ENCODE measurements at places on chromosomes 4 and X.

GRCh38 chr4:100306018-100306417 lies 115.8 kb upstream of the DDIT4L start:
- no peak for DNase-seq

DNA sequence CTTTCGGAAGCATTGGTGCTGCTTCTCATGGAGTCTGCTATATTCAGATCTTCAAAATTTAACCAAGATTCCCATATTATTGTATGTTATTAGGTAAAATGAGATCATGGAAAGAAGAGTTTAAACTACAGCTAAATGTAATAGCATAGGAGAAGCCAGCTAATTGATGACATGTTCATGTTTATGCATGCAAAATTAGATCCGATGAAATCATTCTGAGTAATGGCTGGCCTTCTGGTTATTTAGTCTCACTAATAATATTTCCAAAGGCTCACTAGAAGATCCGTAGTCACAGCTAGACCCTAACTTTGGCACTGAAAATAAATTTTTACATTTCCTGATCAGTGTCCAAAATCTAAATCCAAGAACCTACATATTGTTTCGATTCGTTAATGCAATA lies 19.8 kb upstream of the PHKA2 start:
- no peak for DNase-seq

DNA sequence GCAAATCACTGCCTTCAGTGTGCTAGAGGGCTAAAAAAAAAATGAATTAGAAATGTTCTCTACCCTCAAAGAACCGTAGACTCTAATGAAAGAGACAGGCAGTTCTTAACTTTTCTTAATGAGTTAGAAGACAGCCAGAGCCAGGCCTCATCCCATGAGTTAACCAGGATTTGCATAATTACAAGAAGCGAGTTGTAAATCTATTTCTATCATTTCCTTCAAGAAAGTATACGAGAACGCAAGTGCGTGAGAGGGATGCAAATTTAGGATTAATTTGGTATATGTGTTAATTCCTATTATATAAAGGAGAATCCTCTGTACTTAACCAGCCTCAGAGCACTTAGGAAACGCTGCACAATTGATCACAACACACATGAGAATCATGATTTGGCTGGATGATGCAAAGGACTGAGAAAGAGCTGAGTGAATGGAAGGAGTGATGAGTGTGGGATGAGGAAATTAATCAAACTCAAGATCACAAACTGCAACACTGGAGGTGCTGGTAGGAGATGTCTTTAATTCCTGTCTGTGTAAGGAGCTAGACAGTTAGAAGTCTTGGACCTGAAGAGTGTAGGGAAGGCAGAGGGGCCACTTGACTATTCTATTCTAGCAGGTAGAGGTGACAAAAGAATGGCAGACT lies 157.2 kb downstream of the ATP10D start:
- DNase-seq: no peak

DNA sequence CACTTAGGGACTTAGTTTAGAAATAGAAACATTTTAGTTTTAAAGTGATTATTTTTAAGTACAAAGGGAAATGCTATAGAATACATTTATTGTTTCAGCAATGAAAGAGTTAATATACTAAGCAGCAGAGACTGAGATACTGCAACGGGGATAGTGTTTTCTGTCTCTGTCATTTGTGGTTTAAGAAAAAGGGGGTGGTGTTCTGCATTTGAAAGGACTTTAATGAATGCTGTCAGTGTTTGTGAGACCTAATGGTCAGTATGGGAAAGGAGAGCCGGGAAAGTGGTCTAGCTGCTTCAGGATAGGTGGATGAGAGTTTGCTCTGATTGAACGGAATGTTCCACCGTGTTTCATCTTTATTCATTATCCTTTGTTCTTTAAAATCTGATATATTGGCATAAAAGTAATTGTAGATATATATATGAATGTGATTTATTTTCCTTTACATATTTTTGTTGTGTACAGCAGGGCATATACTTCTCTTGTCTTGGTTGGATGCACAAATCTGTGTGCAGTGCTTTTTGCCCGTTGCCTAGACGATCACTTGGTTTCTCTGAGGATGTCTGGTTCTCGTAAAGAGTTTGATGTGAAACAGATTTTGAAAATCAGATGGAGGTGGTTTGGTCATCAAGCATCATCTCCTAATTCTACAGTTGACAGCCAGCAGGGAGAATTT lies at the start of gene KLHL5:
Gene KLHL5 (plus strand): TSS at position 139 of the 676 bp plus-strand sequence. CDS start 421 bp downstream, at position 560.
- DNase-seq: no peak

GRCh38 chr4:141884070-141884469 lies 247.7 kb downstream of the IL15 start:
- no peak for DNase-seq

- no peak for DNase-seq
Measured at GRCh38 chrX:9374555-9374954, 90.3 kb upstream of the TBL1X start.

- DNase-seq: no peak
Measured at GRCh38 chr4:107950746-107951540, 19.6 kb downstream of the CYP2U1 start.

DNA sequence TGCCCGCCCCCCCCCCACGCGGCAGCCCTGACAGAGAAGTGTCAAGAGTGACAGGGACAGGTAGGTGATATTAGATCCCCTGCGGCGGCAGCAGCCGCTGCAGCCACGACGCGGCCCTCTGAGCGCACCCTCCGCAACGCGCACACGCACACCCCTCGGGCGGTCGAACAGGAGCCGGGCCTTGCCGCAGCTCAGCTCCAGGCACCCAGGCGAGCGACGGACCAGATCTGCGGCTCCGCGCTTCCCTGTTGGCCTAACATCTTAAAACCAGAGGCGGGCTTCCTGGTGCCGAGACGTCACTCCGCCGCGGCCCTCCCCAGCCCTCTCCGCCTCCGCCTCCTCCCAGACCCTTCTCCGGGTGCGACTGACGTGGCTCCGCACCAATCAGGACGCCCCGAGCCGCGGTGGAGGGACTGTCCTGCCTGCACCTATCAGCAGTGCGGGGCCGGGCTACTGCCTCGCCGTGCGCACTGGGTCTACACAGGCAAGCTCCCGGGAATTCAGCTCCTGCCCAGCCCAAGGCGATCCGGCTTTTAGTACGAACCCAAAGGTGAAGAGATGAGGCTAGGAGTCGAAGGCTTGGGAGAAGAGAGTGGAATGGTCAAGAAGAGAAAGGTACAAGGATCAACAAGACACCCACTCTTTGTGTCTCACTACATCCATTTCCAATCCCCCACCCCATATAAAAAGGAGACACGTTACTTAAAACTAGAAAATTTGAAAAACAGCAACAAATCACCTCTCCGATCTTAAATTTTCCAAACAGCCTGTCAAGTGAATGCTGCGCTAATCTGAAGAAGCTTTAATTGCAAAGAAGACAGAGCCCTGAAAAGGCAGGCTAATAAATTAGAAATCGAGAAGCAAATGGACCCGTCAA lies at the start of gene PITX2:
Gene PITX2 (minus strand): TSS at position 237 of the 877 bp plus-strand sequence. CDS start 617 bp downstream, outside the sequence.
- DNase-seq: no peak

- no peak for DNase-seq
Measured at GRCh38 chr4:113397114-113397701, 347.8 kb downstream of the ANK2 start.

GRCh38 chr4:100746141-100746739 lies 228.4 kb upstream of the EMCN start:
- no peak for DNase-seq

DNA sequence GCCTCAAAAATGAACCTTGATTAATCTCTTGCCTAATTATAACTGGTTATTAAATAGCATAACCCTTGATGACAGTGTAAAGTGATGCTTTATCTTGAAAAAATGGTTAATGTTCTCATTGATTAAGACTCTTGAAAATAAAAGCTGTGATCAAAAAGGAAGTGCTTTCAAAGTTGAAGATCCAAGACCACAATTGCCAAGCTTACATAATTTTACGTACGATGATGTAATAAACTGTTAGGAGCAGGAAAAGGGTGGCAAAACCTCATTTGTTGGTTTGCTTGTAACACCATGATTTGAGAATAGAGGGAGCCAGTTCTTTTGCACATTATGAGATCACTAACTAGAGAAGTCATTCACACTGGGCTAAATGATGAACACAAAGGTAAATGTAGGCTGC lies 322.2 kb downstream of the ADGRL3 start:
- no peak for DNase-seq

DNA sequence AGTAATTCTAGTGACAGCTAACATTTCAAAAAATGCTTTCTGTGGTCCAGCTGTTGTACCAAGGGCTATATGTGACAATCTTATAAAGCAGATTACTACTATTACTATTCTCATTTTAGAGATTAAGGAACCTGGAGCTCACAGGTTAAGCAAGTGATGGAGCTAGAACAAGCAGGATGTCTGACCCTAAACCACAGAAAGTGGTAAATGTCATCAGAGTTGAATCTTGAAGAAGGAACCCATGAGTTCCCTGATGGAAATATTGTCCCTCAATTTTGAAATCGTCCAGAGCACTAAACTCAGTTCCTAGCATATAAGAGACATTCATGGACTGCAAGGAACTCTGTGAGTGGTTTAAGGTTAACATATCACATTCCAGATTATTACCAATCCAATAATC lies 214.0 kb downstream of the APBB2 start:
- no peak for DNase-seq

- no peak for DNase-seq
Measured at GRCh38 chrX:40154250-40154852, 56.6 kb upstream of the BCOR start.

- no peak for DNase-seq
Measured at GRCh38 chrX:21735768-21736127, 22.2 kb downstream of the SMPX start.

DNA sequence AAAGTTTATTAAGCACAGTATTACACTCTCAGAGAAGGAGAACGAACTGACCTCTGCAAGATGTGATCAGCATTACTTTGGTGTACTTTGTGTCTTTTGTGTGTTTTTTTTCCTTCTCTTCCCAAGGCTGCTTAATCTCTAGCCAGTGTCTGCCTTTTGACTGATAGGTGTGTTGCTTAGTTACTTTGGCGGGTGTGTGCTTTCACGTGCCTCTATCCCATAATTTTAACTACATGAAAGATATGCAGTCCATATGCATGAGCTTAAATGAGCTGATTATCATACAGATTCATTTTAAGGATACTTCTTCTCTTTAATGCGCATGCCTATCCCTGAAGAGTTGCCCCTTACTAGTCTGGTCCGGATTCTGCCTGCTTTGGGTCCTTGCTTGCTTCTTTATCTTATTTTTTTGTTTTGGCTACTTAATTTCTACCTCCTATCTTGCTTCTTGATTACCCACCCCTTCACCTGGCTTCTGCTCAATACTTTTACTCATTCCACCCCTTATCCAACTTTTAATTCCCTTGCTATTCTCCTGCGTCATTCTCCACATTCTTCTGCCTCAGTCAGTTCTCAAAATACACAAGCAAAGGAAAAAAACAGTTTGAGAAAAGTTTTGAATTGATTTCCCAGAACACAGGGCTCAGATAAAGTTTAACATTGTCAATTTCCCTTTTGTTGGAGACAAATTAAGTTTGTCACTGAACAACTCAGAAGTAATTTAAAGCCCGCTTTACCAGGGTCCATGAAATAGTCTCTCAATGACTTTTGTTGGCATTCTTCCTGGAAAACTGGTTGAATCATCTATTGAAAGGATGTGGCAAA lies 182.0 kb downstream of the TENT5D start:
- DNase-seq: no peak

- no peak for DNase-seq
Measured at GRCh38 chrX:69298466-69299140, 133.3 kb upstream of the PJA1 start.

DNA sequence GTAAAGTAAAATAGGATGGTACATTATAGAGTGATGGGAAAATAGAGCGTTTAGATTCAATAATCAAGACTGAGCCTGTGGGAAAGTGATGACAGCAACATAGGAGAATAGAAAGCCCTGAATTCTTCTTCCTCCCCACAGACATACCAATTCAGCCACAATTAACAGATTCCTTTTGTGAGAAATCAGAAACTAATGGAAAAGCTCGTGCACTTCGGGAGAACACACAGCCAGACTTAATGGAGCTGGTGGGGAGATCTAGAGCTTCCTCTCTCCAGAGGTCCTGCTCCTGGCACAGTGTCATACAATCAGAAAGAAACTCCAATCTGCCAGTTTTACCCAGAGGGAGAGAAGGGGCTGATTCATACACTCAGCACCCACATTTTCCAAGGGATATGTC lies 676.3 kb upstream of the BOD1L1 start:
- no peak for DNase-seq

All from activated T-helper 1 cell treated with Interleukin-2 at 50 U/mL for 16 hours (primary cell).